Activated CD8-positive, alpha-beta memory T cell treated with anti-CD3 and anti-CD28 coated beads, Interleukin-2, amount 10 ng/mL, durations not matched to agents 7 days and 5 days (primary cell): ENCODE measurements at places on chromosomes 11 and 22.
A peak's percentile ranks its signal among the peaks of the same experiment; 100 is the strongest.

DNA sequence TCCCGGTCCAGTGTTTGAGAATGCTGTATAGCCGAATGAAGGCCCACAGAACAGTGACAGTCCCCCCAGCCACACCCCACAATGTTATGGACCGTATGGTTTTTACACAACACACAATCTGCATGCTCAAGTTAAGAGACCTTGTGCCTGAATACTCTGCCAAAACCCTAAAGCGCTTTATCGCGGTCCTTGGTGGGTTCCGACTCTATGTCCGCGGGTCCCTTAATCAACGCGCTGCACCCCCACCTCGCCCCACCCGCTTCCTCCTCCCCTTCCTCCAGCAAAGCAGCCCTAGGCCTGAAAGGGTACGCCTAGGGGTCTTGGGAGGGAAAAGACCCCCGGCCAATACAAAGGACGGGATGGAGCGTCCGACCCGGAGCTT is 442 bp downstream of the COPB1 start:
- DNase-seq, result peak; percentile 66

DNA sequence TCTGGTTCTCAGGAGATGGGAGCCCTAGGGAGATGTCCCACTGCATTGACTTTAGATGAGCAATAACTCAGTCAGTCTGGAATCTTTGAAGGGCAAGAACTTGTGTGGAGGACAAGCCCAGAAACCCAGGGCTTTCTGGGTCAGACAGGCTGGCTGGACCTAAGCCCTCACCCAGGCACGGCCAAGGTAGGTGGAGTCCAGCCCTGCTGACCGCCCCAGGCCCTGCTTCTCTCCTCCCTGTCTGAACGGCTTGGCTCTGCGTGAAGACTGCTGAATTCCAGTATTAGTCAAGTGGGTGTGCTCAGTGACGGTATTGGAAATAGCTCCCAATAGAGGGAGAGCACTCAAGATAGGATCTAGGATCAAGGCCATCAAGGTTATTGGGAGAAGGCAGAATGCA is 6.1 kb downstream of the CXCR5 start:
- no peak for DNase-seq

DNA sequence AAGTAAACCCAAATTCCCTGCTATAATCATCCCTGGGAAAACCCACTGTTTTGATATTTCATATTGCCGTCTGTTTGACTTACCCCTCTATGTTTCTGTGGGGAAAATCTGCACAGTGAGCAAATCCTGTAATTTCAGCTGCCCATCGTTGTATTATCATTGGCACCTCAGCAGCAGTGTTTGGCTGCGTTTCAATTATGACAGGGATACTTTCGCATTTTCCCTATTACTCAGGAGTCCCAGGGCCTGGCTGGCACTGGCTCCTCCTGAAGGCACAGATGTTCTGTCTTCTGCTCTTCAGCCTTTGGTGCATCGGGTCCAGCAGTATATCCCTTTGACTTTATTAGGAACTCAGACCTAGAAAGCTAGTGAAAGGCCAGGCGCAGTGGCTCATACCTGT is 12.2 kb upstream of the MMP12 start:
- DNase-seq, result no peak

DNA sequence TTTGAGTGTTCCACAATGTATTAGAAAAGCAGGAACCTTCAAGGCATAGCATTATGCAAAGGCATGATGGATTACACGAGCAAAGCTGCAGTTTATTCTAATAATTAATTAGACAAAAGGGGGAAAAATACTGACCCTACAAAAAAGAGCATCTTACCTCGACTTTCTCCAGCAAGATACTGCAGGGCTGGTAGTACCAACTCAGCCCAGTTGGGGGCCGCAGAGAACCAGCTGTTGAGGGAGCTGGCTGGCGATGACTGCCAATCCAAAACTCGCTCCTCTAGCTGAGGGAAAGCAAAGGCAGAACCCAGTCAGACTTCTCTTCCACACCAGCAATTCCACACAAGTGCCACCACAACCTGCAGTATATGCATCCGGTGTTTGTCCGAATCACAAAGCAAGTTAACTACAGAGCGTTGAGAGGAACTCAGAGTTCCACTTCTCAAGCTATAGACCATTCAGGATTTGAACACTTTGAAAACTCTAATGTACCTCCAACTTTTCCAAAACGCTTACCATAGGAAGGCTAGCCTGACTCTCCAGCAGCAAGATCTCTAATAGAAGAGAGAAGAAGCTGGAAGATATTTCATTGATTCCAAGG is 13.7 kb downstream of the NFRKB start:
- DNase-seq, result peak; percentile 57

- DNase-seq, result no peak
Measured at GRCh38 chr11:8082391-8083087, 1.5 kb downstream of the TUB start.

- no peak for DNase-seq
Measured at GRCh38 chr11:128653801-128654231, 40.1 kb upstream of the FLI1 start.

DNA sequence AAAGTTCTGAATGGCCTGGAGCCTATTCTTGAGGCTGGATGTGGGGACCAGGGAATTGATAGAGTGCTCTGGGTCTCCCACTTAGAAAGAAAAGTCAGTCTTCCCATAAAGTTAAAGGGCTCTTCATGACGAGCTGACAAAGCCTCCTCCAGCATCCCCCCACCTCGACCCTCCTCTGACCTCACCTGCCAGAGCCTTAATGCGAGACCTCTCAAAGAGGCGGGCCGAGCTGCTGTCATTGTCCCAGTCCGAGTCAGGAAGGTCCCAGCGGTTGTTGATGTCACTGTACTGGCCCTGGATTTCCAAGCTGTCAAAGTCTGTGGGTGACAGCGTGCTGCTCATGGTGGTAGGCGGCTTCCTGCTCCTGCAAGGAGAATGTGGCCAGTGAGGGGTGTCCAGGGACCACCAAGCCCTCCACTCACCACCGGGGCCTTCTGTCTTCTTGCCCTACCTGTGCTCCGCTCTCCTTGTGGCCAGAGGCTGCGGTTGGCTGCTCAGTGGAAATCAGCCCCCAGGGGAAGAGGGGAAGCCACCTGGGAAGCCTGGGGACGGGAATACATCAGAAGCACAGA is 8.0 kb downstream of the SPTBN2 start:
- DNase-seq, result no peak

DNA sequence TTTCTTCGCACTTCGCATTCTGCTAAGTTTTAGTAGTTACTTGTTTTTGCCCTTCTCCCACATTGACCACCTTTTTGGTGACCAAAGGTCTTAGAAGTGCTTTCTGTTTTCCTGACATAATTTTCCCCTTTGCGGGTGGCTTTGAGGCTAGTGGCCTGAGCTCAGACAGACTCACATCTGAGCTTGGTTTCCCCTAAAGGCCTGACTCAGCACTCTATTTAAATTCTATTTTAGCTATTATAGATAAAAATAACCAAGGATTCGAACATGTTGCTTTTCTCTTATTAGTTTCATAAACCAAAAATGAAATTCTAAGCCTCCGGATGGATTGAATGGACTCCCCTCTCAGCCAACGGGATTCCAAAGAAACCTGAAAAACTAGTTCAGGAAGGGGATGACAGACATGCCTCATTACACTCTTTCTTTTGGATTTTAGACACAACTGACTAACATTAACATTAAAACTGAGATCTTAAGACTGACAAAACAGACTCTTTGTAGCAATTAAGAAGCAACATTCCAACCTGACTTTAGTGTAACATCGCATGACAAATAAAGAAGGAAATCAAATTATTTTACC is 258.5 kb downstream of the LUZP2 start:
- no peak for DNase-seq

- no peak for DNase-seq
Measured at GRCh38 chr11:111992206-111992855, 32.9 kb upstream of the DLAT start.

DNA sequence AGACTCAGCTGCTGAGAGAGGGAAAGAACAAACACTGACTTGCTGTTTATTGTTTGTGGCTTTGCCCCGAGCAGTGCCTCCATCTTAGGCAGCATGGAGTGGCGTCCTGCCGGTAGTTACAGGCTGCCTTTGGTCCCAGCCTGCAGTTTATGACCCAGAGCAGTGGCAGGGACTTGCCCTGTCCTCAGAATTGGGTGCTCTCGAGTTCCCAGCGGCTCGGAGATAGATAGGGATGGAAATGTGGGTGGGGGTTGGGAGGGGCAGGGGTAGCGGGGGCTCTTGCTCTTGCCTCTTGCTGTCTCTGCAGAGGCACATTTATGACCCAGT is 3.1 kb downstream of the ALX4 start:
- DNase-seq, result no peak

DNA sequence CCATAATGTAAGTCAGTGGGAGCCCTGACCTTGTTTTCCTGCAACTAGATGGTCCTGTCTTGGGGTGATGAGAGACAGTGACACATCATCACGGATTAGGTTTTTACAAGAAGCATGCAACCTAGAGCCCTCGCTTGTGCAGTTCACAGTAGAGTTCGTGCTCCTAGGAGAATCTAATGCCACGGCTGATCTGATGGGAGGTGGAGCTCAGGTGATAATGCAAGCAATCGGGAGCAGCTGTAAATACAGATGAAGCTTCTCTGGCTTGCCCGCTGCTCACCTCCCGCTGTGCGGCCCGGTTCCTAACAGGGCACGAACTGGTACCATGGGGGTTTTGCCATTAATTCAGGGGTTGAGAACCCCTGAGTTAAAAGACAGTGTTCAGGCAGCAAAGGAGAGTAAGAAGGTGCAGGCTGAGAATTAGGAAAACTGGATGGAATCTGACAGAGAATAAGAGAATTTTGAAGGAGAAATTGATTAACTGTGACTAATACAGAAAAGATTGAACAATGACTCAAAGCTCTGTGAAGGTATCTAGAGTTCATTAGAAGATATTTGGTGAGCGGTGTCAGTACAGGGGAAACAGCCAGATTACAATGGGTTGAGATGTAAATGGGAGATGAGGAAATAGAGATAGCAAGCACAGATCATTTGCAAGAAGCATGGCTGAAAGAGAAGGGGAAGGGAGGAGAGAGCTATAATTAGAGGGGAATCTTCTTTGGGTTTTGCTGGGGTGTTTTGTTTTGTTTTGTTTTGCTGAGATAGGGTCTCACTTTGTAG is 21.0 kb downstream of the WEE1 start:
- DNase-seq, result peak; percentile 26

- DNase-seq, result no peak
Measured at GRCh38 chr11:125956391-125957134, 10.7 kb downstream of the VSIG10L2 start.

DNA sequence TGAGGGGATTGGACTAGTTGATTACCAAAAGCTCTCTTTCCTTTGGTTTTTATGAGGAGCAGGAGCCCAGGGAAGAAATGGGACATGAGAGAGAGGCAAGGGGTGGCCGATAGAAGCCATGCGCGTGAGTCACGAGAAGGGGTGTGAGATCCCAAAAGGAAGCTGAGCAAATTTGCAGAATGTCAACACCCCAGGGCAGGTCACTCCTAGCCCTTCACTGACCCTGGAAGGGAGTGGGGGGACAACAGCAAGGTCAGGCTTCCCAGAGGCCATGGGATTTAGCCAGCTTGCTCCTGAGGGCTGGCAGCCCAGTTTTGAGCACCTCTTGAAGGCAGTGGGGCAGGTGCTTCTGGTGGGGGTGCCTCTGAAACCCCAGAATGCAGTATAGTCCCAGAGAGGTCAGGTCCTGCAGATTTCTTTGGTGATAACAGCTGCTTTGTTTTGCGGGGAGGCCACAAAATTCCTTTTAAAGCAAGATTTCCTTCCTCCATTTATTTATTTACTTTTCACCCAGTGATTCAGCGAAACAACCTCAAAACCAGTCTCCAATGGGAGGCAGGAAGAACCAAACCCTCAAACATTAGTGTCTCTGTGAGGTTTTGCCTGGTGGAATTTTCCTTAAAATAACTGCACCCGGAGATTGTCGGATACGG is 40.1 kb upstream of the TIMP3 start:
- no peak for DNase-seq

DNA sequence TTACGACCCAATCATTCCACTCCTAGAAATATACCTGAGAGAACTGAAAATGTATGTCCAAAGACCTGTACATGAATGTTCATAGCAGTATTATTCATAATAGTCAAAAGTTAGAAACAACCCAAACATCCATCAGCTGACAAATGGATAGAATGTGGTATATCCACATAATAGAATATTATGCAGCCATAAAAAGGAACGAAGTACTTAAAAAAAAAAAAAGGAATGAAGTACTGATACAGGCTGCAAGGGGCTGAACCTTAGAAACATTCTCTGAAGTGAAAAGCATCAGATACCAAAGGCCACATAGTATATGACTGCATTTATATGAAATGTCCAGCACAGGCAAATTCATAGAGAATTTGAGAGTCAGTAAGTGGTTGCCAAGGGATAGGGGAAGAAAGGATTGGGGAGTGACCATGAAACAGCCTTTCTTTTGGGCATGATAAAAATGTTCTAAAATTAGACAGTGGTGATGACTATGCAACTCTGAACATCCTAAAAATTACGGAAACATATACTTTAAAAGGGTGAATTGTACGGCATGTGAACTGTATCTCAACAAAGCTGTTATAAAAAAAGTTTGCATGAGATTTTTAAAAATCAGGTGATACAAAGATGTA is 1.8 kb downstream of the TPST2 start:
- no peak for DNase-seq

DNA sequence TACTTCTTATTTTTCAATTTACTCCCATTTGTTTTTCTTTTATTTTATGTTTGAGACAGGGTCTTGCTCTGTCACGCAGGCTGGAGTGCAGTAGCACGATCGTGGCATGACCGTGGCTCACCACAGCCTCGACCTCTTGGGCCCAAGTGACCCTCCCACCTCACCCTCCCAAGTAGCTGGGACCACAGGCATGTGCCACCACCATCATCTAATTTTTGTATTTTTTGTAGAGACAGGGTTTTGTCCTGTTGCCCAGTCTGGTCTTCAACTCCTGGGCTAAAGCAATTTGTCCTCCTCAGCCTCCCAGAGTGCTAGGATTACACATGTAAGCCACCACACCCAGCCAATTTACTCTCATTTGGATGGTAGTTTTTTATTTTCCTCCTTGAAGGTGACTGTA is 679.3 kb upstream of the CCDC179 start:
- DNase-seq, result no peak

- no peak for DNase-seq
Measured at GRCh38 chr11:8624698-8625097, 30.7 kb upstream of the STK33 start.

GRCh38 chr11:5232176-5232575 is 2.1 kb downstream of the HBD start:
- DNase-seq, result no peak

DNA sequence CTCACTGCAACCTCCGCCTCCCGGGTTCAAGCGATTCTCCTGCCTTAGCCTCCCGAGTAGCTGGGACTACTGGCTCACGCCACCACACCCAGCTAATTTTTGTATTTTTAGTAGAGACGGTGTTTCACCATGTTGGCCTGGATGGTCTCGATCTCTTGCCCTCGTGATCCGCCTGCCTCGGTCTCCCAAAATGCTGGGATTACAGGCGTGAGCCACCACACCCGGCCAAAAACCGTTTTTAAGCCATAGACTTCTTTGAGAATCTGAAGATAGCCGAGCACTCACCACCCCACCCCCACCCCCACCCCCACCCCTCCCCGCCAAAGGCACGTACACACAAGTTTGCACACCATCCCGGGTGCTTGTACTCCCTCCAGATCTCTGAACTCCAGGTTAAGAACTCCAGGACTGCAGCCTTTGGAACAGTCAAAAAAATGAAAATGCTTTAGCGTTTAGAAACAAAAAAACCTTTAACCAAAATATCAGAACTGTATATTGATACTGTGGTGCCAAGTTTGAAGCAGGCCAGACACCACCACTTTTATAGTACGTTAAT is 1.5 kb downstream of the CRKL start:
- DNase-seq, result no peak
